T1000 (cell line): ENCODE measurements at places on chromosomes 12 and 14.

DNA sequence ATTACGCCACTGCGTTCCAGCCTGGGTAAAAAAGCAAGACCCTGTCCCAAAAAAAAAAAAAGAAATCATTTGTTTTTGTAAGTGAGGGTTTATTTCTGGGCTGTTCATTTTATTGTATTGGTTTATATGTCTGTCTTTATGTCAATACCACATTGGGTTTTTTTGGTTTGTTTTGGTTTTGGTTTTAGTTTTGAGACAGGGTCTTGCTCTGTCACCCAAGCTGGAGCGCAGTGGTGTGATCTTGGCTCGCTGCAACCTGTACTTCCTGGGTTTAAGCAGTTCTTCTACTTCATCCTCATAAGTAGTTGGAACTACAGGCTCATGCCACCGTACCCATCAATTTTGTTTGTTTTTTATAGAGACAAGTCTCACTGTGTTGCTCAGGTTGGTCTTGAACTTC lies 25.0 kb downstream of the METAP2 start:
- DNase-seq, result no peak

GRCh38 chr12:64278421-64278820 lies 56.3 kb upstream of the KICS2 start:
- DNase-seq, result no peak

- DNase-seq, result no peak
These were observed 70.1 kb downstream of the NKX2-1 start for GRCh38 chr14:36449903-36450302.

- no peak for DNase-seq
These were observed 745 bp downstream of the PCK2 start for GRCh38 chr14:24094841-24095270.

GRCh38 chr14:92759300-92759678 lies 10.9 kb upstream of the LGMN start:
- no peak for DNase-seq

DNA sequence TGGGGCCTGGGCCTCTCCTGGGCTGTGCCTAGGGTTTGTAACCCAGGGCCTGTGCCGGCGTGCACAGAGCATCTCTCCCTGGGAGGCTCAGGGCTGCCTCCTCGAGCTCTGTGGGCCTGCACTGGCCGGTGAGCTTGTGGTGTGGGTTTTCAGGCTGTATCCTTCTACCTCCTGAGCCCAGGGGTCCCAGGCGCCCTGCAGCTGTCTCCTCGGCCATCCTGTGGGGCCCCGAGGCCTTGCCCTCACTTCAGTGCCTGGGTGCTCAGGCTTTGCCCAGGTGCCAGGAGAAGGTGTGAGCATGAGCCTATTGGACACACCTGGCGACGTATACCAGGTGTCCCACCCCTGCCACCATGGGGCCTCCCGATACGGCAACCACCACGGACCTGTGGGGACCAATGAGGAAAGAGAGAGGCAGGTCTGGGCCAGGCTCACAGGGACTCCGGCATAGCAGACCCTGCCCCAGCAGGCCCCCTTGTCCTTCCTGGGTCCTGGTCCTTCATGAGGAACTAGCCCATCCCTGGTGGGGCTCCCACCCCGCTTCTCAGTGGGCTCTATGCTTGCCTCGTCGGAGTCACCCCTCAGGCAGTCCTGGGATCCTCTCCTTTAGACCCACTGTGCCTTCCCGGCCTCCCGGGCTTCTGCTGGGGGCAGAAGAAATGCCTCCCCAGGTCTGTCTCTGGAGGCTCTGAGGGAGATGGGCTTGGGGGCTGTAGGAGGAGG lies 400.2 kb downstream of the TMEM121 start:
- no peak for DNase-seq

DNA sequence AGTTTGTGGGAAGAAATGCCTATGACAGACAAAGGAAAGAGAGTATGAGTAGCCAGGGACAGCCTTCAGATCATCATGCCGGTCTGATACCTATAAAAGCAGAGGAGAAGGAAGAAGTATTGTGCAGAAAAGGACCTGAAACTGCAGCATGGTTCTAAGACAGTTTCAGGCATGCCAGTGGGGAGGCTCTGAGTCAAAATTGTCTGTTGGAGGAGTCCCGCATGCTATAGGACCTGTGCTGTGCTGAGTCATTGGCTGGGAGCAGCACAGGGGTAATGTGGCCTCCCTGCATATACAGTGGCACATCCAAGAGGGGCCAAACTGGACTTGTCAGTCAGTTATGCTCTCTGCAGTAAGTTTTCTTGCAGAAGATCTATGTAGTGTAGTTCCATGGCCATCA lies 40.7 kb downstream of the NEUROD4 start:
- DNase-seq, result no peak

GRCh38 chr14:79663453-79663852 lies 547.9 kb downstream of the DIO2 start:
- no peak for DNase-seq

GRCh38 chr12:98422812-98423211 lies 92.6 kb upstream of the TMPO start:
- DNase-seq, result no peak

DNA sequence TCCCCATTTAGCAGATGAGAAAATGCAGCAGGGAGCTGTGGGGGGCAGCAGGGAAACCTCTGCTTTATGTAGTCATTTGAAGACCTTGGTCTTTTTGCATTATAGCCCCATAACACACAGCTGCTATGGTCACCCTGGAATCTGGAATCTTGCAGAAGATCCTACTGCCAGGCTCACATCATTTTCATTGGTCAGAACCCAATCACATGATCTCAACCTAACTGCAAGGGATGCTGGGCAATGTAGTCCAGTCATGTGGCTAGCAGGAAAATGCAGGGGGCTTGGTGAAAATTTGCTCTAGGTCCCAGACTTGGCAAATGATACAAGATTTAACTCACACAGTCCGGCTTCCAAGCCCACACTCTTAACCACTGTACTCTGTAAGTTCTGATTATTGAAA lies 1028.7 kb downstream of the AACS start:
- no peak for DNase-seq

DNA sequence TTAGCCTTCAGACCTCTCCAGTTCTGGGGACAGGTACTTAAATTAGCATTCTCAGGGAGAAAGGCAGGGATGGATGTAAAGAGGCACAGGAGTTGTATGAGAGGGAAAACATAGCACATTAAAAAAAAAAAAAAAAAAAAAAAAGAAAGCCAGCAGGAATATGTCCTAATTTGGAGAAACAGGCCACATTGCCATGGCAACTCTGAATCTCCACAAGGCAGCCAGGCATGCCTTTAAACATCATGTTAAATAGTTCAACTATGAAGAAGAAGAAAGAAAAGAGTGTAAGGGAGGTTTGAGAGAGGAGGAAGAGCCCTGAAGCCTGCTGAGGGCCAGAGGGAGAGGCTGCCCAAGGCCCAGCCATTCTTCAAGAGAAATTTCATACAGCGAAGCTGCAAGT lies 145.8 kb downstream of the GRIN2B start:
- DNase-seq, result no peak

DNA sequence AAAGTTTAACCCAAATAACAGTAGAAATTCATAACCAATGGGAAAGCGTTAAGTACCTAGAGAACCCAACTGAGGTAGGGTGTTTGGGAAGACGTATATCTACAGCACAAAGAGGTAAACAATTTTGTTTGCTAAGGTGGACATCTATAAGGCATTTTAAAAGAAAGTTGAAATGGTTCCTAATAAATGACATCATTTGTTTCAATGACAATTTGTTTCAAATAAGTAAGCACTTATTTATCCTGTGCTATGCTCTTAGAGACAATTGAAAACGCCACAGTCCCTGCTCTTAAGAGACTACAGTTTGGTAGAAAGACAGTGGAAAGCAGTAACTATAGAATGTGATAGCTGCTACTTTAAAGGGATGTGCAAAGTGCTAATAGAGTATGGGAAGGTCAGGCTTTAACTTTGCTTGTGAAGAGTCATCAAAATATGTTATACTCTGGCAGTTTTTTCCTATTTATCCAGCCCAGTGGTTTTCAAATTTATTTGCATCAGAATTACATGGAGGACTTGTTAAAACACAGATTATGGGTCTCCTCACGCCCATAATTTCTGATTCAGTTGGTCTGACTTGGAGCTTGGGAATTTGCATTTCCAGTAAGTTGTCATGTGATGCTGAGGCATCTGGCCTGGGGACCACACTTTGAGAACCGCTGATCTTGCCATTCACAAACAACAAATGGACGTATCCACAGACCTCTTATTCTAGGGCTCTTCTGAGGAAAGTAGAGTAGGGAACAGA lies 19.6 kb upstream of the SMCO2 start:
- no peak for DNase-seq

DNA sequence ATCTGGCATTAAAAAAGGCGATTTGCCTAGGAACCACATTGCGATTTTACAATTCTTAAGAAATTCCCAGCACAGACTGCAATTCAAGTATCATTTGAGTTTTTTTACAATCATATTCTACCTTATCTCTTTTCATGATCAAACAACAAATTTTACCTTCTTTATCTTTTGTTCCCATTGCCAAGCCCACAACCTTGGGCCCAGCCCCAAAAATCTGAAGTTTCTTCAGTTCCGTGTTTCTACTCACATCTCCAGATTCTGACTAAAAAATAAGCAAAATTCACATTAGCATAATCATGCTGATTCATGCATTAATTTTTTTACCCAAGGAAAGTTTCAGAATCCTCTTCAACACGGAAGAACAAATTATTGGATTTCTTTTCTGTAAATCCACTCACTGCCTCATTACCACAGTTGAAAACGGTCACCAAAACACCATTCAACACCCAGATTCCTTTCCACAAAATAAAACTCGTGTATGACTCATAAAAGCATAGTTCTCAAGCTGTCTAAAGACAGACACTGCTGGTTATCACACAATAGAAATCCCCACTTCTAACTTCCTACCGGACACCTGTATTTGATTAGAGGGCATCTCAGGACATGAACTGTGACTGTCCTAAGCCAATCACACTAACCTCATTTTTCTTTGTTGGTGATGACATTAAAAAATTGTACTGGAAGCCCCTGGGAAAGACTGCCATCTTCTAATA lies 32.7 kb downstream of the KDM5A start:
- no peak for DNase-seq

- no peak for DNase-seq
These were observed at the start of gene NPAS3 for GRCh38 chr14:32938719-32939253. TSS of gene NPAS3 (plus strand) at chr14:32938879.

DNA sequence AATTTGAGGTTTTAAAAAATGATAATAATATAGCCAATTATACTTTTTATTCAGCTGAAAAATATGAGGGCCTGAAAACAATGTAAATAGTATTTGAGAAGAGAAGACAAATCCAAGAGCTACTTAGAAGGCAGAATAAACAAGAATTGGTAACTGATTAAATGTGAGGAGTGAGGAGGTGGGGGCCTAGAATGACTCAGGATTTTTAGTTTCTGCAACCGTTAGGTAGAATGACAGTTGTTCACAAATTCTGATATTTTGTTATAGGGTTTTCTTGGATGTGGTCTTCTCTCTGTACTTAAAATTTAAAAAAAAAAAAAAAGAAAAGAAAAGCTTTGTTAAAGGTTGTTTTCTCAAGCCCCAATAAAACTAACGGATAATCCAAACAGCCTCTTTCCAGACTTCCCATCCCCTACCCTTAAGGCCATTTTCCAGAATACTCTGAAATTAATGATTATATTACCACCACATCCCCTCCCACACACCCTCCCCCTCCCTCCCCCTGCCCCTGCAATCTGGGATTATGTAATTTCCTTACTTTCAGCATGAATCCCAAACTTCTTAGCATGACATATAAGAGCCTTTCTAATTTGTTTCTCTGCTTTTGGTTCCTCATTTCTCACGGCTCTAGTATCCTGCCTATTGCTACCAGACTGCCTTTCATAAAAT lies 50.4 kb downstream of the LRP6 start:
- DNase-seq, result no peak

- DNase-seq, result no peak
These were observed 4.7 kb upstream of the EPYC start for GRCh38 chr12:91009319-91009950.

- DNase-seq, result no peak
These were observed 1630.9 kb upstream of the SEL1L start for GRCh38 chr14:83164591-83164990.

DNA sequence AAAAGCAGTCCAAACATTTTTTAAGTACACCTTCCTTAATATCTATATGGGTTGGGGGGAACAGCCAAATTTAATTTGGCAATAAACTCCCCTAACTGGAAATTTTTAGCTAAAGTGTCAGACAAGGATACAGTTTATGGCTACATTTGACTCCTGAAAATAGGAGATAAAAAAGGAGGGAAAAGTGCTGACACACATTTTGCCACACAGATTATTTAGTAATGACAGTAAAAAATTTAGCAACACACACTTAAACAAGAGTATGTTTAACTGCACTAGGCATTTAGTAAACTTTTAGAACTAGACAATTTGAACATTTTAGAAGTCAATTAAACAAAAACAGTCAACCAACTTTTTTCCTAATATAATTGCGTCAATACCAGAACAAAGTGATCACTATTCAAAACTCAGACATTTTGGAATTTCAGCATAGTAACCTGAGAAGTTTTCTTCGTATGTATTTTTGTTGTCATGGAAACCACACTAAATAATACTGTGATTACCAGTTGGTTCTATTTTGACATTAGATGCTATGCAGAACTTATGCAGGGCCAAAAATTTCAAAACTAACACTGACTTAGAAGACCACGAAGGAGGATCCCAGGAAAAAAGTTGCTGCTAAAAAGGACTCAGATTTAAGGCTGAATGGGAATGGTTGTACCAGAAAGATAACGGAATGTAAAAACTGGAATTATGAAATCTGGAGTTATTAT lies 13.4 kb downstream of the GMFB start:
- DNase-seq, result no peak

GRCh38 chr14:60848066-60848465 lies 113.5 kb downstream of the MNAT1 start:
- DNase-seq, result no peak

DNA sequence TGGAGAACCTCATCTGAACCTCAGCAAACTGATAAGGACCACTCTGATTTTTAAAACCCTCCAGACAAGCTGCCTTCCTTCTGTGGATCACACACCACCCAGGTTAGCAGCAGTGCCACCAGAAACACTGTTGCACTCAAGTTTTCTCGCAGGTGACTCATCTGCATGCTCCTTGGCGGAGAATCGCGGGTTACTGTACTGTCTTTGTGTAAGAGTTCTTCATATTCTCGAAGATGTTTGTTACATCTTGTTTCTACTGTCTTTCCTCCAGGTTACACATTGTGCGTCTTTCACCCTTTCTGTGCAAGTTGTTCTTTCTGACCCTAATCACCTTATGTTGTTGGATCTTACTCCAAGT lies 331.2 kb downstream of the CACNA1C start:
- no peak for DNase-seq

GRCh38 chr12:76591476-76591875 lies 31.9 kb upstream of the OSBPL8 start:
- DNase-seq, result no peak

- DNase-seq, result peak; percentile 8
These were observed 6.1 kb downstream of the SDR39U1 start for GRCh38 chr14:24436355-24437019.

GRCh38 chr12:64080319-64081007 lies 141.6 kb downstream of the KICS2 start:
- DNase-seq, result no peak

DNA sequence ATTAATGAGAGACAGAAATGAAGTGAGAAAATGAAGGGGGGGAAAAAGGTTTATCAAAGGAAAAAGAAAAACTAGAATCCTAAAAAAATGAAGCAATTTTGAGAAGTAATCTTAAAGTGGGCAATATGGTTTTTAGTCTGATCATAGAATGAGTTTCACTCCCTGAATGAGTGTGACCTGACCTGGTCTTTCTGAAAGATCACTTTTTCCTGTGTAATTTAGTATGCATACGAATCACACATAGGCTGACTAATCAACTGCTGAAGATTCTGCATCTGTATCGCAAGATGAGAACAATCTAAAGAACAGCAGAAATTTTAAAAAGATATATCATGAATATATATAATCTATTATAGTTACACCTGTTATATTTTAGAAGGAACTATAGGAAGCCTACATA lies 11.3 kb downstream of the GNPTAB start:
- no peak for DNase-seq
